Muscle of leg (tissue), 16 donors: ENCODE measurements at places on chromosomes 11 and 22.

GRCh38 chr22:20384865-20385264 lies 9.1 kb upstream of the ZNF74 start:
- DNase-seq = no peak

GRCh38 chr11:14095882-14096281 lies 133.4 kb downstream of the SPON1 start:
- DNase-seq = no peak

DNA sequence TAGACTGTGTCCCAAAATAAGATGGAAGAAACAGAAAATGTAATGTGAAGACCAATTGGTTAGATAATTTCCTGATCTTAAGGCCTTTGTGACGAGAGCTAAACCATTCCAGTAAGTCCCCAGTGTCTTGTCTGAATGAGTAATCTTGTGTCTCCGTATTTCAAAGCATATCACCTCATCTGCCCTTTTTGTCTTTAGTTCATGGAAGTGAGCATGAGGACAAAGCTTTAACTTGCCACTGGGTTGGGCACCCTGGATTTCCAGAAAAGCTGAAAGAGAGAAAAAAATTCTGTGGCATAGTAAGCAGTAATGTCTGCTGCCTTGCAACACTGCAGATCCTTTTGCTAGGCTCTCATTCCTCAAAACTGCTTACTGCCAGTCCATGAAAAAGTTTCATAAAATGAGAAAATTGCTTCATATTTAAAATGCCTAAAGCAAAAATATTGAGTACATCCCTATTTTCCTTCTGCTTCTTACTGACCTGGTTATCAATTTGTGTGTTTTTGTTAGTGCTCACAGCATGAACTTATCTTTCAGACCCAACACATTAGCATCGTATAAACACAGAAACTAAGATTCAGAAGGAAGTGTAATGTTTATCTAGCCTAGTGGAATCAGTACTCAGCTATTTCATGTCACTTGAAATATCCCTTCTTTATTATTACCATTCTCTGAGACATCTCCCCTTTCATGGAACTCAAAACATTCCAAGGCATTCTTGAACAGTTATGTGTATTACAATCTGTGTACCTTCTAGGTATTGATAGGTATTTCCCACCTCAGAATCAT lies 5.3 kb downstream of the CASP12 start:
- DNase-seq = no peak

- no peak for DNase-seq
These were observed 557.3 kb upstream of the ANO5 start for GRCh38 chr11:21635394-21636145.

GRCh38 chr11:37804666-37805065 lies 1206.6 kb upstream of the RAG2 start:
- DNase-seq = peak; percentile 45

DNA sequence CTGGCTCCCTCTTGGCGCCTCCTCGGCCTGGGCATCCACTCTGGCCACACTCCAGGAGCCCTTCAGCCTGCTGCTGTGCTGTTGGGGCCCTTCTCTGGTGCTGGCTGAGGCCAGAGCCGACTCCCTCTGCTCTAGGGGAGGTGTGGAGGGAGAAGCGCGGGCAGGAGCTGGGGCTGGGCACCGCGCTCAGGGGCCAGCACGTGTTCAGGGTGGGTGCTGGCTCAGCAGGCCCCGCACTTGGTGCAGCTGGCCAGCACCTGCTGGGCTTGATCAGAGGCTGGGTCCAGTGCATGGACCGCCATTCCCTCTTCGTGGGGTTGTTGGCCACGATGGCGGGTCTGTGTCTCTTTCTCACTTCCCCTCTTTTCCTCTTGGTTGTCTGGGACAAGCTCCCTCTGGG lies 2381.0 kb downstream of the LRRC4C start:
- no peak for DNase-seq

DNA sequence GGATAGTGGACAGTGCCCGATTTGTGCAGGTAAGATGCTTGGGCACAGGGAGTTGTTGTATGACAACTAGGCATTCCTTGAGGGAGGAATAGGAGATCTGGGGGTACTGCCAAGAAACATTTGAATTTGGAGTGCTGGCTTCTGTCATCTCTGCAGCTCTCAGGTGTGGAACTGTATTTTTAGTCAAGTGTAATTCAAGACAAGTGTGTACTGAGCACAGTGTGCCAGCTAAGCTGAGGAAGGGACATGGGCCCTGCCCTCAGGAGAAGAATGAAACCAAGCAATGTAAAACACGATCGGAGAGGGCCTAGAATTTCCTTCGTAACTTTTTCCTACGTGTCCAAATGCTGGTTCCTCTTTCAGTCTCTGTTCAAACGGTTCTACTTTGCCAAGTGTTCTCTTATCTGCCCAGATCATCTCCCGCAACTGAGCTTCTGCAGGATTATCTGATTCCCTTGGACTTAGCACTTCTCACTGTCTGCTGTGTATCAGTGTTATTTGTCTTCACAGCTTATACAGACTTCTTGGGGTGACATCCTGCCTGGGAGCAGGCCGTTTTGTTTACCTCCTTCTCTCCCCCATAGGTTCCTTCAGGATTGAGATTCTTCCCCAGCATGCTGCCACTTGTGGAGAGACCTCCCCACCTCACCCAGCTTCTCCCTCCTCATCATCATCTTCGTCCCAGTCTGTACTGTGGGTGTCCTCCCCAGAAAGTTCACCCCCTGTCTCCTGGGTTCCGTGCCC lies 27.6 kb downstream of the ART5 start:
- peak; percentile 30 for DNase-seq

- DNase-seq = peak; percentile 80
These were observed 20.6 kb upstream of the PLEKHB1 start for GRCh38 chr11:73625696-73626318.

GRCh38 chr11:95132956-95133355 lies 43.3 kb downstream of the ENDOD1 start:
- DNase-seq = no peak

- DNase-seq = no peak
These were observed 188.1 kb downstream of the CTTN start for GRCh38 chr11:70586261-70587074.

- DNase-seq = no peak
These were observed 13.0 kb upstream of the CARD18 start for GRCh38 chr11:105152560-105152959.

- DNase-seq = no peak
These were observed 46.1 kb downstream of the RRAS2 start for GRCh38 chr11:14312736-14313438.

- no peak for DNase-seq
These were observed 52.2 kb downstream of the NUP98 start for GRCh38 chr11:3745161-3745560.

DNA sequence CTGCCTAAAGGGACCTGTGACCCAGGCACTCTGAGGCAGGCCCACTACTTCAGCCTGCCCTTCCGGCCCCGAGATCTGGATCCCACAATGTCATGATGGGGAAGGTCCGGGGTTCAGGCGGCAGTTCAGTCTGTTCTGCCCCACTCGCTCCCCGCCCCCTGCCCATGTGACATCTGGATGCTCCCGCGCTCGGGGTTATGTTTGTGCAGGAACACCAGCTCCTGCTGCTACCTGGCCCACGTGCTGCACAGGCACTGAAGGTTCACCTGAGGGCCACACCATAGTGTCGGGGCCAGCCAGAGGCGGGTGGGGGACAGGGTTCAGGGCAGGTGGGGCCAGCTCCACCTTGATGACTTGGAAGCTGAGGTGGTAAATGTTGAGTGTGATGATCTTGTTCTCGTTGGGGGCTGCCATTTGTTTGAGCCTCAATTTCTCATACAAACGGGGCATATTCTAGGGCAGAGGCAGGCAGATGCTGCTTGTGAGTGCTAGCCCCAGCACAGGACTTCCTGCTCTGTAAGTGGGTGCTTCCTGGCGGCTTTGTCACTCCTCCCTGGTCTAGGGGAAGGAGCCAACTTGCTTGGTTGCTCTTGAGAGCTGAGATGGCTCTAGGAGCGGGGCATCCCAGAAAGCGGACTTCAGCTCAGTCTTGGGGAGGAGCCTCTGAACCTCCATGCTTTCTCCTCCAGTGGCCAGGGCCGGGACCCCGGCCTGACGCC lies 4.4 kb upstream of the SIPA1 start:
- DNase-seq = no peak

- DNase-seq = no peak
These were observed 860 bp downstream of the TMEM184B start for GRCh38 chr22:38271927-38272372.

DNA sequence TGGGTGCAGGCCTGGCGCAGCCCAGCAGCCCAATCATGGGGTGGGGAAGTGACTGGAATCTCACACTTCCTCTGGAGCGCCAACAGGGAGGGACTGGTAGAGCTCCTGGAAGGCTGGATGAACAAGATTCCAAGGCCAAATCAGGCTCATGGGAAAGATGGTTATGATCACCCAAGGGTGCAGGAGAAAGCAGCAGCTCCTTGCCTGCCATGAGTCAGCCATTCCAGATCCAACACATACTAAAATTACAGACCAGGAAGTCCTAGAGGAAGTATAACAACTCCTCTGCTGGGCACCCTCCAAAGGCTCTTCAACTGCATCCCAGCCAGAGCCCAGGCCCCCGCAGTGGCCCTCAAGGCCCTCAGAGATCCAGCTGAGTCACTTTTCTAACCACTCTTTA lies 427.3 kb downstream of the TENM4 start:
- no peak for DNase-seq

- DNase-seq = no peak
These were observed 42.4 kb downstream of the SMCO4 start for GRCh38 chr11:93500759-93501158.

DNA sequence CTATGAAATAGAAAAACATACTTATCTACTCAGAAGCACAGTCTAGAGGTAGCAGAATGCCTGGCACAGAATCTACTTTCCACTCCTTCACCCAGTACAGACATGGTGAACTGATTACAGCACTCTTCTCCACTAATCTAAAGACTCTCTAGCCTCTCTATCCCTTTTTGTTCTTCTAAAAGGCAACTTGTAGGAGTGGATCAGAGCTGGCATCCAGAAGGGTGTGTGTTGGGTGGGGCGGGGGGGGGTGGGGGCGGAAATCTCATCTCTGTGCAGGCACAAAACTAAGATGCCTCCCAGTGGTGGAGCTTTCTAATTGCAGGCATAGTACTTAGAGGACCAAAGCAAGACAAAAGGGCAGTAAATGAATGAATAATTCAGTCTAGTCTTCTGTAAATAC lies 11.5 kb upstream of the EMID1 start:
- DNase-seq = no peak

DNA sequence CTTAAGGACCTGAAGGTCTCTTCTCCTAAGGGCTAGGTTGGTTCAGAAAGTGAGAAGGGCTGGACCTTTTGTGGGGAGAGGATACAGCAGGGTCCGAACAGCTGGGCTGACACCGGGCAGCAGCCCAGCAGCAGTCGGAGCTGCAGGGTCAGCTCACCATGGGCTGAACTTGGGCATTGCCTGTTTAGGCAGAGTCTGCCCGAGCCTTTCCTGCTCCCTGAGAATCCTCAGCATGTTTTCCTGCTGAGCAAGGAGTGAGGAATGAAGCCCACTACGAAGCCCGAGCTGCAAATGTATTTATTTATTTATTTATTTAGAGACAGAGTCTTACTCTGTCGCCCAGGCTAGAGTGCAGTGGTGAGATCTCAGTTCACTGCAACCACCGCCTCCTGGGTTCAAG lies 83.9 kb downstream of the PTPRJ start:
- peak; percentile 22 for DNase-seq

DNA sequence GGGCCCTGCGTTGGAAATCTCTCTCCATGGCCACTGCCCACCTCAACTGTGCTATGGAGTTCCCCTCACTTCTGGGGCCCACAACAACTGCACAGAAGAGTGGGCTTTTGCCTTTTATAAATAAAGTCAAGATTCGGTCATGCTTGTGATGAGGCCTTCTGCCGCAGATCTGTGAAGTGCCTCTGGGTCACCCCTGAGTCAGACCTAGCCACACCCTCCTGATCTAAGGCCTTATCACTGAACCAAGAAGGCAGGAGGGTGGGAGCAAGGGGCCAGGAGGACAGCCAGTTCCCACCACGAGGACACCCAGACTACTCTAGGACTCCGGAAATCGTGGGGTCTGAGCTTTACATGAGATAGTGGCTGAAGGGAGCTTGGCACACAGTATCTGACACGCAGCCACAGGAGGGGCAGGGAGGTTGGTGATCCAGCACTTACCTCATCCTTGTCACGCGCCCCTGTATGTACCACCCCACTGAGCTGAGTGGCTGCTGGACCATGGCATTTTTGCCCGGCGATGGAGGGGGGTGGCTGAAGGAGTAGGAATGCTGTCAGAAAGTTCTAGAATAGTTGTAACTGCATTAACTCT lies 115.7 kb downstream of the ABTB2 start:
- no peak for DNase-seq

DNA sequence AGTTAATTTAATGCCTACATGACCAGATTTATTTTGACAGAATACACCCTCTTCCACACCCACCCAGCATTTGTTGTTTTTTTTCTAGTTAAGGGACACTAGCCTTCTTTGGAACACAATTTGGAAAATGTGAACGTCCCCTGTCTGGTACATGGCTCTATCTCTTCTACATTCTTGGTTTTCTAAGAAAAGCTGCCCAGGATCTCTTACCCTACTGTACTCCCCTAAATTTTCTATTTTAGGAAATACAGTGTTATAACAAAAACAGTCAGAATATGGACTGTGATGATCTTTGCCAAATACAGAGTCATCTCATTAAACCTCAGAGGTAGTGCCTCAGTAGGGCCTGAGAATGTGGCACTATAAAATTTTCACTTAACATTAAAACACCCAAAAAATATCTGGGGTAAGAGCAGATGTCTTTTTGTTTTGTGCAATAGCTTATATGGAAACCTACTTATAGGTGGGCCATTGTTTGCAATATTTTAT lies 93.1 kb upstream of the SPON1 start:
- no peak for DNase-seq

DNA sequence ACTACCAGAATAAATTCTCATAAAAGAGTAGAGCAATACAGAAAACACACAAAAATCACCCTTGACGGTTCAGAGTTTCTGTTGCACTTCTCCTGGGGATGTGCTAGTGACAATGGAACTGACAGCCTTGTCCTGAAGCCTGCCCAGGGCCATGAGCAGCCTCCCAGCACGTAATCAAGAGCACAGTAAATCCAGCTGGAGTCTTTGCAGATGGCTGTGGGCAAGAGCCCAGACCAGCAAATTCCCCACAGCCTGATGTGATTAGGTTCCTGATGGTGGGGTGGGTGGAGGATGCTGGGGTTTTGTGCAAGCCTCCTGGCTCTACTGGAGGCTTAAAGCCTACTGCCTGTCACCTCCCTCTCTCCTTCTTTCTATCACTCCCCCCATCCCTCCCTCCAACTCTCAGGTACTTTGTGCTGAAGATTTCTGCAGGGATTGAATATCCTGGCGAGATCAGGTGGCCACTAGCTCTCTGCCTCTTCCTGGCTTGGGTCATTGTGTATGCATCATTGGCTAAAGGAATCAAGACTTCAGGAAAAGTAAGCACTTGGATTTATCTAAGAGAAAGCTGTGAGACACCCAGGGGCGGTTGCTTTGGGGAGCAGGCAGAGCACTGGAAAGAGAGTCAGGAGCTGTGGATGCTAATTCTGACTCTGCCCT lies 18.1 kb downstream of the SLC6A5 start:
- DNase-seq = peak; percentile 21

GRCh38 chr11:47251751-47252150 lies 3.1 kb upstream of the ACP2 start:
- no peak for DNase-seq

- DNase-seq = peak; percentile 93
These were observed 61.9 kb upstream of the BARX2 start for GRCh38 chr11:129313541-129314297.

- no peak for DNase-seq
These were observed 36.6 kb downstream of the TMEM45B start for GRCh38 chr11:129852125-129852740.

- DNase-seq = peak; percentile 79
These were observed 4.5 kb upstream of the NOL12 start for GRCh38 chr22:37681556-37682049.
